ENCODE measurements at places on chromosomes 12 and 14.
A peak's percentile ranks its signal among the peaks of the same experiment; 100 is the strongest.

DNA sequence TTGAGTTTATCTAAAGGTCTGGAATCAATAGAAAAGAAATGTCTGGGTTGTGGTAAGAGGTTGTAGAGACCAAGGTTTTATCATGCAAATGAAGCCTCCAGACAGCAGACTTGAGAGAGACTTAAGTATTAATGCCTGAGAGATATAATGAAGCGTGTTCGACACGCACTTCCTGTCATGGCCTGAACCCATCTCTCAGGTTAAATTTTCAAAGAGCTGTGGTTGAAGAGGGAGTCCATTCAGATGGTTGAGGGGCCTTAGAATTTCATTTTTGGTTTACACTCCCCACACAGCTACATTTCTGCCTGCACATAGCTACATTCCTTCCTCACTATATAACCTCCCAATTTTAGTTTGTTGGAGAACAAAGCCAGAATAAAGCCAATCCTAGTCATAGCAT is 10.1 kb upstream of the CLEC12A start:
- no peak for DNase-seq

GRCh38 chr12:15088105-15088504 is 115.3 kb downstream of the PDE6H start:
- no peak for DNase-seq

DNA sequence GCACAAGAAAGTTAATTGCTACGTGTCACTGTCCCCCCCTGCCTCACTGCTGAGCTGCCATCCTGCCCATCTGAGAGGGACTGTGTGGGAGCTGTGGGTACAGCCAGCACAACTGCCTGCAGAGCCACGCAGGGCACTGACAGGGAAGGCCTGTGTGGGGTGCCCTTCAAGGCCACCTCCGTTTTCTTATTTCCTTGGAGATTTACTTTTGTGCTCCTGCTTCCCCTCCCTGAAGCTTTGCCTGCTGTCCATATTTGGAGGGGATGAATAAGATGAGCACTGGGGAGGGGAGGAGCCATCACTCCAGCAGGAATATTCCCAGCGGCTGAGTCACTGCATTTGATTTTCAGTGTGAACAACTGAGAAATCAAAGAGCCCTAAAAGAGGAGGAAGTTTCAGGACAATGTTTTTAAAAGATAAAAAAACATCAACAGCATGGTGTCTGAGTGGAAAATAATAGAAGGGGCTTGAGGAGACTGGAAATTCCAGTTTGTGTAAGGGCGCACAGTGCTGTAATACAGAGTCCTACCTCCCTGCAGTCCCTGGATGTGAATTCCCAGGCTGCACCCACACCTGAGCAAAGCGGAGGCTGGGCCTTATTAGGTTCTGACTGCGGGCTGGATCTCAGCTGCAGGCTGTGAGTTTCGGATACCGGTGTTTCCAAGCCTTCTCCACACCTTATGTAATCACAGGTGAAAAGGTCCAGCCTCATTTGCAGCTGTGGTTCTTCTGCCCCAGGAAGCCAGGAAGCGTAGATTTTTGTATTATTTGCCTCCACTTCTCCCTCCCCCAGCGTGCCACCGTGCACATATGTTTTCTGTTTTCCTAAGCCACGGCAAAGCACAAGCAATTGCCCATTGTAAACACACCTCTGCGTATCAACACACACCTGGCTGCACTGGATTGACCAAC is 192.6 kb upstream of the BCL2L14 start:
- no peak for DNase-seq

GRCh38 chr12:101650346-101651117 is 46.9 kb upstream of the CHPT1 start:
- DNase-seq = no peak

DNA sequence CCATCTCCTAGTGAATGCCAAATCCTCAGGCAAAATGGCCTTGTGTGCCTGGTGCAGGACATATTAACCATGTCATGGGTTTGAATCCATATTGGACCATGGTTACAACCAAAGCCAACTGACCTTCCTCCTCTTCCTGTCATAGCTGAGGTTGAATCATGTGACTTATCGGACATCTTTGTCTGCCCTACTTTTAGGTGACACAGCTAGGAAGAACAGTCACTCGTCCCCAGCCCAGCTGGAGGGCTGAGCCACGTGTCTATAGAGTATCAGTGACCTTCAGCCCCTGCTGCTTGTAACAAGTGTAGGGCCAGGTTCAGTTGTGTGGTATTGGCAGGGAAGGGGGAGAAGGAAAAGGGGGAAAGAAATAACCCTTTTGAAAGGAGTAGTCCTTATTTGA is 225.2 kb downstream of the KTN1 start:
- DNase-seq = no peak

- no peak for DNase-seq
Observed at GRCh38 chr12:44286821-44287505, 451.1 kb downstream of the TMEM117 start.

GRCh38 chr14:88985654-88986053 is 161.2 kb downstream of the TTC8 start:
- DNase-seq = no peak

- no peak for DNase-seq
Observed at GRCh38 chr12:112936264-112936663, 2.0 kb upstream of the OAS3 start.

- no peak for DNase-seq
Observed at GRCh38 chr14:71620401-71620800, 311.8 kb upstream of the RGS6 start.

- DNase-seq = no peak
Observed at GRCh38 chr14:48748151-48748675, 838.0 kb downstream of the RPS29 start.

DNA sequence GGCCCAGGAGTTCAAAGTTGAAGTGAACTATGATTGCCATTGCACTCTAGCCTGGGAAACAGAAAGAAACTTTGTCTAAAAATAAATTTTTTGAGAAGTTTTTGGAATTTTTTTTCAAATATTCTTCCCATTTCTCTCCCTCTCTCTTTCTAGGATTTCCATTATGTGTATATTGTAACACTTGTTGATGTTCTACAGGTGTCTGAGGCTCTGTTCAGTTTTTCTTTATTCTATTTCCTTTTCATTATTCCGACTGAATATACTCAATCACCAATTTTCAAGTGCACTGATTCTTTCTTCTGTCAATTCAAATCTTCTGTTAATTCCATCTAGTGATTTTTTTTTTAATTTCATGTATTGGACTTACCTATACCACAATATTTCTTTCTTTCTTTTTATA is 48.3 kb upstream of the SLC6A15 start:
- no peak for DNase-seq

DNA sequence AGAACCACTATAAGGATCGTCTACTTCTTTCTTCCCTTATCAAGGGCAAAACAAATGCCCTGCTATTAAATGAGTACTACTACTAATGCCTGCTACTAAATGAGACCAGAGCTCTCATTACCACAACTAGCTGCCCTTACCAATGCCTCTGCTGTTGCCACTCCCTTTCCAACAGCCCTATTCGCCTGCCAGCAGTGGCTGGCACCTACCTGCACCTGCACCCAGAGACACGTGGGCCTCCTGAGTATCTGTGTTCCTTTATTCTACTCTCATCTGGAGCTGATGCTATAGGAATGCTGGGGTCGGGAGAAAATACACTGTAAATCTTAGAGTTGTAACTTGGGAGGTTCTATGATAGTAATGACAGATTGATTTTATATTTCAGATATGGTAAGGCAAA is 174.7 kb downstream of the SLC2A13 start:
- no peak for DNase-seq

- no peak for DNase-seq
Observed at GRCh38 chr14:101917413-101918017, 46.9 kb upstream of the DYNC1H1 start.

DNA sequence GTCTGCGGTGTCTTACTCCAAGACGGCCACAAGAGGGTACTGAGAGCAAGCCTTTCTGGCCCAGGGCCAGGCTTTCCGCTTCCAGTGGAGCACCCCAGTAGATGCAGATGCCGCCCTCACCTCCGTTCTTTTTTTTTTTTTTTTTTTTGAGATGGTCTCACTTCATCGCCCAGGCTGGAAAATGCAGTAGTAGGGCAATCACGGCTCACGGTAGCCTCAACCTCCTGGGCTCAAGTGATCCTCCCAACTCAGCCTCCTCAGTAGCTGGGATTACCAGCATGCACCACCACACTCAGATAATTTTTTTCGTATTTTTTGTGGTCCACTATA is 5.6 kb upstream of the LBHD2 start:
- peak; percentile 34 for DNase-seq

DNA sequence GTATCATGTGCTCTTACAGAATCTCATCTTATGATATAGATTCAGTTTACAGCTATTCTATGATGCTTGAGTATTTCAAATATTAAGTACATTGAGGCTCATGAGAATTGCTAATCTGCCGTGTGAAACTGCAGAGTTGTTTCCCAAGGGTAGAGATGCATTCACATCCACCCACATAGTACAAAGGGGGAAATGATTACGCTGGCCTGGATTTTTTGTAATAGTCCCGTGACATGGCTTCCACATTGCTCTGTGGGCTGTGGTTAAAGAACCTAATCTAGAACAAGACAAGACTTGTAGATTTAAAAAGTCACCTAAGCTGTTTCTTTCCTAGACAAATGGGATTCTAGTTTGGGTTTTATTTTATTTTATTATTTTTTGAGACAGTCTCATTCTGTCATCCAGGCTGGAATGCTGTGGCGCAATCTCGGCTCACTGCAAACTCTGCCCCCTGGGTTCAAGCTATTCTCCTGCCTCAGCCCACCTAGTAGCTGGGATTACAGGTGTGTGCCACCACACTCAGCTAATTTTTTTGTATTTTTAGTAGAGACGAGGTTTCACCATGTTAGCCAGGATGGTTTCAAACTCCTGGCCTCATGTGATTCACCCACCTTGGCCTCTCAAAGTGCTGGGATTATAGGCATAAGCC is 13.0 kb upstream of the RIOX1 start:
- DNase-seq = no peak

- DNase-seq = no peak
Observed at GRCh38 chr12:110543252-110543959, 39.7 kb downstream of the PPTC7 start.

GRCh38 chr12:111349101-111349747 is 19.7 kb downstream of the PHETA1 start:
- DNase-seq = no peak

DNA sequence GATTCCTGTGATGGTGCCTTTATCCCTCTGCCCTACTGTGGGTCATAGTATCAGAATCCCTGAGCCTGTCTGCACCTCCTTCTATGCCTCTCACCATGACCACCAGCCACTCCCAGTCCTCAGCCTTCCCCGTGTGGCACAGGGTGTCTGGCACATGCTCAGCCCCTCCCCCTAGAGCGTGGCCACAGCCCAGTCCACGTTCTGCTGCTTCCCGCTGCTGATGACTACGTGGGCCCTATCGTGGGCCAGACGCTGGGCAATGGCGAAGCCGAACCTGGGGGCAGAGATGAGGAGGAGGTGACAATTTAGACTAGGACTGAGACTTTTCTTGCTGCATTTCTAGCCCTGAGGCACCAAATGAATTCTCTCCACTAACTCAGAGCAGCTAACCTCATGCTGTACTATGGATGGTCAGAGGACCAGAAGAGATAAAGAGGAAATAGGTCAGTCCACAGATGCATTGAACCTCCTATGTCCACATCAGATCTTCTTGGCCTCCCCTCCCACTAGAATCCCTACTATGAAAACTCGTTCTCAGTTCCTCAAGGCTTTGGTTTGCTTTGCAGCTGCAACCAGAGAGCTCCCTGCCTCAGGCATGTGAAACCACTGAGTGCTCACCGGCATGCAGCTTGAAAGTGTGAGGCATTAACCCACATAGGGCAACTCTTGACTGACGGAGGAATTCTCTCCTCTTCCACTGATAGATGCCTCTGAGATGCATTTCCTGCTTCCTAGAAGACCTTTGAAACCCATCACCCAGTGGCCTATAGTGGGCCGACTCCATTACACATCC is 126.3 kb upstream of the DHRS4 start:
- no peak for DNase-seq

GRCh38 chr12:51923506-51924365 is 16.4 kb downstream of the ACVRL1 start:
- peak; percentile 9 for DNase-seq

DNA sequence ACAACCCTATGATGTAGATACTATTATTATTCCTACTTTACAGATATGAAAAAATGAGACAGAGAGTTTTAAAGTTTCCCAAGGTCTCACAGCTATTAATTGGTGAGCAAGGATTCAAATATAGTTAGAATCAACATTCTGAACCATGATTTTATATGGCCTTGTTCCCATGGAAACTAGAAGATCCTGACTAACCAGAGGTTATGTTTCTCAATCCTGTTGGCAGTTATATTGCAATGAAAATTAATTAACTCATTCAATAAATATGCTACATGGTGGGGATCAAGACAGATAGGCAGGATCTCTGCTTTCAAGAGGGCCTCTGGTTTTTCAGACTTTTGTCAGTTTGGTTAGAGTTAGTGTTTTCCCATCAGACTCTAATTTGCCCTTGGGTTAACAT is 9.3 kb upstream of the FUT8 start:
- no peak for DNase-seq

GRCh38 chr14:89614009-89614691 is 197.1 kb upstream of the FOXN3 start:
- no peak for DNase-seq

- no peak for DNase-seq
Observed at GRCh38 chr12:66058554-66058953, 72.0 kb downstream of the LLPH start.

DNA sequence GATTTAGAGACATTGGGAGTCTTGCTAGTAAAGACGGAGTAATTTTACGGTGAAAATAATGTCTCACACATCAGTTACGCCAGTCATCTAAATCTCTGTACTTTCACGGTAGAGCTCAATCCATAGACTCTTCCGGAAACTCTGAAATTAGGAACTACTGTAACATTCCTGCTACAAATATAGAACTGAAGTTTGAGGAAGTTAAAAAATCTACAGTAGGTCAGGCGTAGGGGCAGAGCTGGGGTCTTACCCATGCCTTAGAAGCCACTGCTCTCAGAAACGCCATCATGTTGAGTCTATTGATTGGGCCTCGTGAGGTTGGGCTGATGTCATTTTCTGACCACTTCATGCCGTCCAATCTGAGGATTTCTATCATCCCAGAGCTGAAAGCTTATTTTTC is 1029.8 kb upstream of the TMEM132C start:
- DNase-seq = no peak

DNA sequence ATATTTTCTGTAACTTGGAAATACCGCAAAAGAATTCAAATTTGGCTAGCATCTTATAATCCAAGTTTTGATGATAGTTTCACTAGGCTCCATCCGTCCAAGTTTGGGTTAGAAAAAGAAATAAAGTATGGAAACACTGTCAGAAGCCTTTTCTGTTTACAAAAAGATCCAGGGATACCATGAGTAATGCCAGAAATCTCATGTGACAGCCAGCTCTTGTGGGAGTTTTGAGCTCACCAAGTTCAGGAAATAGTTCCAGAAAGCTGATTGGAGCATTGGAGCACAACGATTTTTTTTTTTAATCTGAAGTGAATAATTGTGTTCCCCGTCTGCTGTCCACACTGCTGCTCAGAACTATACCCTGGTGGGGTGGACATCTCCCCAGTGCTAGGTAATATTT is 229.7 kb upstream of the NPAS3 start:
- DNase-seq = no peak

- DNase-seq = no peak
Observed at GRCh38 chr14:82070040-82070439, 536.4 kb upstream of the SEL1L start.

GRCh38 chr12:664075-664778 is 982 bp upstream of the NINJ2 start:
- no peak for DNase-seq

Data from activated naive CD8-positive, alpha-beta T cell treated with anti-CD3 and anti-CD28 coated beads, Interleukin-2, amount 50 U/mL, for 16 hours (primary cell).